IPS DF 6.9 (cell line): ENCODE measurements at places on chromosomes 11 and 22.

- no peak for DNase-seq
These were observed 3.4 kb downstream of the TRPT1 start for GRCh38 chr11:64222651-64223000.

DNA sequence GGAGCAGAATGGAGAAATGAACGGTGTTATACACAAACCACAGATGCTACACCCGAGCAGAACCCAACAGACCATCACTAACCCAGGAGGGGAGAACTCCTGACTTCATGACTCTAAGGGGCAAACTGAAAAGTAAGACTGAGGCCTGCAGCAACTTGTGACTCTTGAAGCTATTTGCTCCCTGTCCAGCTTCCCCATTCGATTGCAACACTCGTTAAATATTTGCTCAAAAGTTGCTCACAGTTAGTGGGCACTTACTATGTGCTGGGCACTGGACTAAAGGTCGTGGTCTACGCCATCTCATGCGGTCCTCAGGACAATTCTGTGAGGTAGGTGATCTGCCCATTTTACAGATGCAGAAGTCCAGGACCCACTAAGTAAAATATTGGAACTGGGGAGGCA lies 9.5 kb upstream of the ADA2 start:
- no peak for DNase-seq

DNA sequence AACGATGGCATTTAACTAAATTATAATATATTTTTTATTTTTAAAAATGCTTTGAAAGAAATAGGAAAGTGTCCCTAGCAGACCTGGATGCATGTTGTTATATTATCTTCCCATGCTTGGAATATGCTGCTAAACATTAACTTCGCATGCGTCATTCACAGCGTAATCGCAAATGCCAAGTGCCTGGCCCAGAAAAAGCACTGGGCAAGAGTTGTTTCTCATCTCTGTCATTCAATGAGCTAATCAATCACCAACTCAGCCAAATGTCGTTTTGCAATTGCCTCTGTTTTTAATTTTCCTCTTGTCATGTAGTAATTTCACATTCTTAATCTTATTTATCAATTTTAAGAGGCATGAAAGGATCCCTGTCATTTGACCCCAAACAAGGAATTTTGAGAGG lies 1421.9 kb downstream of the BRD1 start:
- no peak for DNase-seq

GRCh38 chr11:1628506-1629325 lies 859 bp upstream of the KRTAP5-5 start:
- peak; percentile 54 for DNase-seq

GRCh38 chr22:45878051-45878781 lies 98.7 kb downstream of the WNT7B start:
- DNase-seq = no peak

GRCh38 chr11:47056261-47056915 lies 119.8 kb downstream of the CSTPP1 start:
- DNase-seq = no peak

DNA sequence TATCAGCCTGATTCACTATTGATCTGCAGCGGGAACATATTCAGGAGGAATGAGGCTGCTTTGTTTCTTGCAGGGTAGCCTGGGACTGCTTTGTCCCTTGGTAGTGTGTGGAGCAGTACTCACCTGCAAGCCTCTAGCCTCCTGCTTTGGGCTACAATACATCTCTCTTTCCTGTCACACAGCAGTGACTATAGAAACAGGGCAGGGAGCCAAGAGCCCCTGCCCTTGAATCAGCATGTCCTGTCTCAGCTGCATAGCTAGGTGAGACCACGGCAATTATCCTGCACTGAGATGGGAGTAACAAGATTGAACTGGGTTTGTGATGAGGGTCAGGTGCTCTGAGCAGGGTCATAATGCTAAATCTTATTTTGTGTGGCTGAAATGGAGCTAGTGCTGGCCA lies 191.9 kb downstream of the NELL1 start:
- no peak for DNase-seq

GRCh38 chr22:19619144-19620009 lies 94.9 kb upstream of the SEPTIN5 start:
- no peak for DNase-seq

DNA sequence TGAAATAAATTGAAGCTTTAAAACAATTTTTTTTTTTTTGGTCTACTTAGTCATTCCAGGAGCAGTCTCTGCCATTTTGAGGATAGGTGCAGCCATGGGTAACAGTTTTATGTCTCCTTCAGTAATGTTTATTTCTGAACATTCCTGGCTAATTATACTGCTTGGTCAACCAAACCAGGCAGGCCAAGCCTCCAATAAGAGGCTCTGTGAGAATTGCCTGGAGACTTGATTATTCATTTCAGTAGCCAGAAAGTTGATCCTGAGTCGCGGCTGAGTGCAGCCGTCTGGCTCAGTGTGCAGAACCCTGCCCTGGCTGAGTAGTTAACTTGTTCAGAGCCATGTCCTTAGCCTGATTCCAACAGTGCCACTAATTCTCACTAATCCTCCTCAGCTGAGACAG lies 364.0 kb upstream of the FAT3 start:
- no peak for DNase-seq

GRCh38 chr22:48334971-48335370 lies 1492.7 kb downstream of the BRD1 start:
- DNase-seq = no peak

DNA sequence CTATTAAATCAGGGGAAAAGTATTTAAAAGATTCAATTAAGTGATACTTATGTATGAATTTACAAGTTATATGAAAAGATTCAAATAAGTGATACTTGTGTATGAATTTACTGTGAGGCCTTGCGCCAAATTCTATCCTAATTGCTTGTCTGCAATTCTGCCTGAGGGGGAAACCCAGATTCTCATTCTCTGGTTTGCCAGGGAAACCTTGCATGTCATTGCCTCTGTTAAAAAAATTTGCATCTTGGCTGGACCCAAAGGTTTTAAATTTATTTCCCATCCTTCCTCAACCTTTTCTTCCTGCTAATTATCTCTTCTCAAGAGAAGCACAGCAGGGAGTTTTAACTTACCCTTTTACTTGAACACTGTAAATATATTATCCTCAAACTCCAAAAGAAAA lies 13.8 kb downstream of the OLFML1 start:
- DNase-seq = no peak

DNA sequence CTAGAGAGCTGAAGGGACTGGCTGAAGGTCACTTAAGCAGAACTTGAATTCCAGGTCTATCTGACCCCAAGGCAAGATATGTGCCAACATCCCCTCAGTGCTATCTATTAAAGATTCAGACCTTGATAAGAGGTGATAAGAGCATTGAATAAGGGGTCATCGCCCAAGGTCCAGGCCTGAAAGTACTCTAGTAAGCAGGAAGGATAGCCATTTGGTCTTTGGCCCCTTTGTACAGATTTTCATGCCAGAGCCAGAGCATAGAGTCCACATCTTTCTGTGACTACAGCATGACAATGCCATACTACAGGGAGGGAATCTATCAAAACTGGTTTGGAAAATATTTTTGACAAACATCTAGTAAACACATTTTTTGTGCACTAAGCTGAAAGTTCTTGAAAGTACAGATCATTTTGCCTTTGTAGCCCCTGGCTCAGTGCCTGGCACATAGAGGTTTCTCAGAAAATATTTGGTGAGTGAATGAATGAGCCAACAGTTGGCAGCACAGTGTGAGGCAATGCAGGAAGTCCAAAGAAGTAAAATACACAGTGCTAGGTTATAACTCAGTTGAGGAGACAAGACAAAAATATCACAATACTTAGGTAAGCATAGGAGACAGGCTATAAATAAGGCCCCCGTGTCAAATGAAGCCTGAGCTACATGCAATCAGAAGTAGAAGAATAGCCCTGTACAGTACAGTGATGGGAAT lies 15.1 kb upstream of the RRAS2 start:
- no peak for DNase-seq

GRCh38 chr11:57777969-57778317 lies 16.3 kb downstream of the CTNND1 start:
- DNase-seq = no peak

GRCh38 chr22:43484227-43484626 lies 72.4 kb downstream of the MPPED1 start:
- DNase-seq = no peak

DNA sequence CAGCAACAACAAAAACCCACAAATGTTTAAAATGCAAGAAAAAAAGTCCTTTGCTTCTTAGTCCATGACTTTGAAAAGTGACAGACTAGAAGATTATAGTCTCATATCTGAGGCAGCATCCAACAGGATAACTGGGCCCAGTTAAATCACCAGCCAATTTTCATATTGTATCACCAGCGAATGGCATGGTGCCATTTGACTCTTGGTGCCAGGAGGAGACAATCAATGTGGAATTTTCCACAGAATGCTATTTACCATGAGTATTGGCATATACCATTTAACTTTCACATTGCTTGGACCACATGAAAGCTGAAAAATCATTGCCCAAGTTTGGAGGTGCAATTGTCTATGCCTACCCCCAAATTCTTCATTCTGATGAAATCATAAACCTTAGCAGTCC lies 255.5 kb downstream of the TENM4 start:
- no peak for DNase-seq

DNA sequence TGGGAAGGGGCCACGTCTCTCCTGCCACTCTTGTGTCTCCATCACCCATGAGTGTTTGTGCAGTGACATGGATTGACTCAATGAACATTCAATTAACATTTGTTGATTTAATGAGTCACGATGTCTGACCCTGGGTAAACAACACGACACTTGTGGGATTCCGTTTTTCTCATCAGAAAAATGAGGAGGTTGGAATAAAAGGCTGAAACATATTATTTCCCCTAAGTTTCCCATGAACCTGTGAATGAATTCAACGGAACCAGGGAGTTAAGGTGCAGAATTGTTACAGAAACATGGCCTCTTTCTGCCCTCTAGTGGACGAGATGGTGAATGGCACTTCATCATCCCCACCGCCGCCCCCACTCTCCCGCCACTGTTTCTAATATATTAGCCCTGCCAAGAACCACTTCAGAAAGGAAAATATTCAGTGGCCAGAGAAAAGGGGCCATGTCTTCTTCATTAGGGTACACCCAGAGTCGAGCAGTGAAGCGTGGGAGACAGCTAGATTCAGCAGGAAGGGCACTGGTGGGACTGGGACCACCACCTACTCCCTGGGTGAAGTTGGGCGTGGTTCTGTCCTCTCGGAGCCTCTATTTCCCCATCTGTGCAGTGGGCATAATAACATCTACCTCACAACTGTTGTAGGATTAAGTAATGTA lies 46.3 kb upstream of the SYT13 start:
- no peak for DNase-seq

GRCh38 chr22:49362211-49362839 lies 465.3 kb downstream of the BRD1 start:
- DNase-seq = no peak

- no peak for DNase-seq
These were observed 49.4 kb downstream of the GALNT18 start for GRCh38 chr11:11572386-11572785.

DNA sequence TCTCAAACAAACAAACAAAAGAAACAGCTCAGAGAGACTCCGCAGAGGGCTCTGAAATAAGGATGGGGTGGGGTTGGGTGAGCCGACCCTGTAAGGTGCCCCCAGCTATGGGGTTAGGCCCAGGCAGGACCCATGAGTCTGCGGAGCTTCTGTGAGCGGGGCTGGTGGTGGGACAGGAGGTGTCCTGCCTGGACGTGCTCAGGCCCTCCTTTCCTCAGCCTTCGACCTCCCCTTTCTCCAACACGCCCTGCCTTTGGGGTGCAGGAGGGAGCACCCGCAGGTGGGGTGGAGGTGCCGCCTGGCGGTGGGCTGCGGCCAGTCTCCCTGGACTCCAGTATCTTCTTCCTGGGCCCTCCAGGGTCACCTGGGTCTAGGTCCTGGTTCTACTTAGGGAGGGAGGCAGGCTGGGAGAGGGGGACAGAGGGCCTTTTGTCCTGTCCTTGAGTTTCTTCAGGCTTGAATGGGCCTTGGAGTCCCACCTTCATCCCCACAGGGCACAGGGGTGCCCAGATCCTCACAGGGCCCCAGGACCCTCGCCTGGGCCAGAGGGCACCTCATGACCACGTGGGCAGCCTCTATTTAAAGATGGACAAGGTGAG lies 12.3 kb downstream of the PRR33 start:
- no peak for DNase-seq
